ENCODE measurements at places on chromosomes 5 and 9.

DNA sequence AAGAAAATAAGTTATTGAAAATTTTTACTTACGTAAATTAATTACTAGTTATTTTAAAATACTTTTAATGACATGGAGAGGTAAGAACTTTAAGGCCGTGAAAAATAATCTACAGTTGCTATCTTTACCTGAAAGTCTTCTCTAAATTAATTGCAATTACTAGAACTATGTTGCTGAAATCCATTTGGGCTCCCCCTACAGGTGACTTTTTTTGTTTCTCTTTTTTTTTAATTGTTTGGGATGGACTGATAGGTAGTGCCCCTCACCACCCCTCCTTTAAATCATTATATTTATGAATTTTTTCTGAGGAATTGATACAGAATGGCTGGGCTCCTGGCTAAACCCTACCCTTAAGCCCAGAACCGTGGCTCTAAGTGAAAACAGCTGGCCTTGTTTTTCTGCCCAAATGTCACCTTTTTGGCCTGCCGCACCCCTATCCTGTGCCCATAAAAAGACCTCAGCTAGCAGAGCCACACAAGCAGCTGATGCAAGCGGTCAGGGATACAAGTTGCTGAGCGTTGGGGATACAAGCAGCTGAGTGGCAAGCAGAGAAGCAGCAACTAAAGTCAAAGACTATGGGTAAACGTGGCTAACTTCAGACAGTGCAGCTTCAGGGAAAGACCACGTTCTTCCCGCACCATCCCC is 315.2 kb upstream of the ACO1 start:
- no peak for DNase-seq

GRCh38 chr5:111511174-111511830 is 1.0 kb downstream of the STARD4 start:
- DNase-seq, result no peak

DNA sequence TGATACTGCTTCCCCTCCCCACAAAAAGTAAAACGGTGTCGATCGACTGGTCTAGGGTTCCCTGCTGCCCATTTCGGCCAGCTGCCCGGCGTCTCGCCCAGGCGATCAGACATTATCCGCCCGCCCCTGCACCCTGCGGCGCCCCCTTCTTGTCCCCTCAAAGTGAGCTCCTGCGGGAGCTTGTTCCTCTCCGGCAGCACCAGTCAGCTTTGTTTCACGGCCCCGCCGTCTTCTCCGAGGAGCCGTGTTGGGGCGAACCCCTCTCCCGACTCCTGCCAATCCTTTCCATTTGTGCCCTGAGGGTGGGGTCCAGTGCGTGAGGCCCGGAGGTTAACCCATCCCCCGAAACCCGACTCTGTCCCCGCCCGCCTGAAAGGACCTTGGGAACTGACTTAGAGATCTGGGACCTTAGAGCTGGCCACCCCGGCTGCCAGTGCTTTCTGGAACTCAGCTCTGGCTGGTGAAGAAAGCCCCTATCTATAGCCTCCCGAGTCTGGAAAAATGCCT is 518 bp downstream of the UBE2B start:
- peak; percentile 75 for DNase-seq

GRCh38 chr9:70561786-70562395 is 147.4 kb upstream of the KLF9 start:
- no peak for DNase-seq

DNA sequence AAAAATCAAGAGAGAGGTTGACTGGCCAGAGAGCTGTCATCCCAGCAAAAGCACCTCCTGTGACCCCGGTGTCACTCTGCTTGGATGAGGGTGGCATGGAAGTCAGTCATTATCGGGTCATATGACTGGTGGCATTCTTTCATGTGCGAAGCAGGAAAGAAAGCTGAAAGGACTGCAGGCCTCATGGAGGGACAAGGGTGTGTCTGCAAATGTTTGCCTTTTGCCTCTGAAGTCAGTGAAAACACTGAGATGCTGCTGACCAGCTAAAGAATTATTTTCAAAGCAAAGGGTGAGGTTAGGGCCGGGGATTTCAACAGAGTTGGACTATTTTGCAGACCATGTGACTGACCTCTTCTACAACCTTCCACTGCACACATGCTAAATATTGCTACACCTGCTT is 298.3 kb downstream of the CSNK1G3 start:
- no peak for DNase-seq

DNA sequence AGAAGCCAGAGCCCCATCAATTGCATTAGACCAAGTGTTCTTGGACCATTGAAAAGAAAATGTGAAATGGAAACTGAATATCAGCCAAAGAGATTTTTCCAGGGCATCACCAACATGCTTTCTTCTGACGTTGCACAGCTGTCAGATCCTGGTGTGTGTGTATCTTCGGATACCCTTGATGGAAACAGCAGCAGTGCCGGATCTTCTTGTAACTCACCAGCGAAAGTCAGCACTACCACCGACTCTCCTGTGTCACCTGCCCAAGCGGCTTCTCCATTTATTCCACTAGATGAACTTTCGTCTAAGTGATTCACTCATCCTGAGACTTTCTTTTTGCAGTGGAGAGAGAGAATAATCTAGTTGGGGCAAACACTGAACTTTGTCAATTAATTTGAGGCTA is 75.7 kb downstream of the PIP5K1B start:
- no peak for DNase-seq

DNA sequence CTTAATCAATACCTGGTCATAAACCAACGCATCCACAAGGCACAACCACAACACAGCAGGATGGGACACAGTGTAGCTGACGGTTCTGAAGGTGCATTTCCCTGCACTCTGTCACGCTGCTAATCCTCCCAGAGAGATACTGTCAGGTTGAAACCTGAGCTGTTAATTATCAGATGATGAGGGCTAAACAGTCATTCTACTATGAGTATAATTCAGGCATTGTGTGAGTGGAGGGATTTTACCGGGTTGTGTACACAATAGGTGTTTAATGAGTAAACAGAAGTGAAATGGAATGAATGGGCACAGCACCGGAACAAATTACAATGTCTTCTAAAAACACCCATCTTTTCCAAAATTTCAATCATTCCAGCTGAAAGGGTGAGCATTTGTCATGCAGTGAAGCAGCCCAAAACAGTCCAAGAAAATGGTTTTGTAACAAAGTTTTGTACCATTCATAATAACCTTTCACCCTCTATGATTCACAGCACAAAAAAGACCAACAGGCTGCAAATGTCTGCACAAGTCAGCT is 71.5 kb downstream of the ABCA1 start:
- DNase-seq, result no peak

DNA sequence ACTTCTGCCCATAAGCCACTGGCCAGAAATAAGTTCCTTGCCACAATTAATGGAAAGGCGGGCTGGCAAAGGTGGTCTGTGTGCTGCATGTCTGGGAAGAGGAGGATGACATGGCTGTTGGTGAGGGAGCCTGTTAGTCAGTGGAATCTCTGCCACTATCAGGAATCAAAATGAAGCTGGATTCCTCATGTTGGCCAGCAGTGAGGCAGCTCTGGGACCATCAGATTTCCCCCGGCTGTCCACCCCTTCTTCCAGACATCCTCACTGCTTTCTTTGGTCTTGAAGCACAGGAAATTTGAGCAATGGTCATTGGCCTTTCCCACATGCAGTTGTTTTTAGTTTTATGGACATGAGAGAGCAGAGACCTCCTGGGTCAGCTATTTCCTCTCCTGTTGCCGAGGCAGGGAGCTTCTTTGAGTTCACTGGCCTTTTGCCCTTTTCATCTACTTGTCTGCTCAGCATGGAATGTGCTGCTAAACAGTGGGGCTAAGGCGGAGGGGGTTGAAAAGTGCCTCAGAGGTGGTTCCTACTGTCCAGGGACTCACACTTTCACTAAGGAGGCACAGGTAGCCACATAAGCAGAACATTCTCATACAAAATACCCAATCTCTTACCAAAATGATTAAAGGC is 34.8 kb upstream of the NEURL1B start:
- DNase-seq, result no peak

GRCh38 chr5:17257705-17258273 is 40.4 kb downstream of the BASP1 start:
- no peak for DNase-seq

DNA sequence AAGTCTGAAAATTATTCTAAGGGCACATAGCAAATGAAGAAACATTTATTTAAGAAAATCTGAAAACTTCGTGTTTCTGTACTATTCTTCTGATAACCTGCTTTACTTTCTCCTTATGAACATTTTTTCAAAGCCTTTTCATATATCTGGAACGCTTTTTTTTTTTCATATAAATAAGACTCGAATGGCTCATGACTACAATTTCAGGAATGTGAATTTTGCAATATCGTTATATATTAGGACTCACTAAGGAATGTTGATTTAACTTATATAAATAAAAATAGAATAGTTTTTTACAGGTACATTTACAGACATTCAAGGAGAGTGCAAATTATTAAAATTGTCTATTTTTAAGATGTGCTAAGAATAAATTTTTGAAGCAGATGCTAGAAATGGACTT is 42.9 kb downstream of the GPBP1 start:
- no peak for DNase-seq

DNA sequence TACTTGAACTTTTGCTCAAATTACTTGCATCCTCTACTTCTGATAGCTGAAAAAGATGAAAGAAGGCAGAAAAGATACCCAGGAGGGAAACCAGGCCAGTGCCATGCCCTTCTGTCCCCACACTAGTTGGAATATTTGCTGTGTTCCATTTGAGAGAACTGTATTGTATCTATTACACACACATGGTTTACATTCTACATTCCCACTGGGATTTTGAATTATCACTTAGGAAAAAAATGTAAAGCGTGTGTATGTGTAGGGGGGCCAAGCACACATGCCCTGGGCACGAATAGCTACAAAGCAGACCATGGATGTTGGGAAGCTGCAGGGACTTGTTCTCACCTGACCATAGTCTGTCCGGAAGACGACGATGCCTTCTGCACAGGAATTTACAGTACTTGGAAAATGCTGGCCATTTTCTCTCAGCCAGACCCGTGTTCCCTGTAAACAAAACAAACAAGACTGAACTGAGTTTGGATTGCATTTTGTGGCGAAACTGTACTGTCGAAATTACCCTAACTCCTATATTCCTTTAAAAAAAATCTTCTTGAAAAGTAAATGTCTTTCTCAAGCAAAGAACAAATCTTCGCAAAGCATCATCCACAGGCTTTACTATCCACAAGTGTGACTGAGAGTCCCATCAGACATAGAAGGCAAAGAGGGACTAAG is 58.7 kb downstream of the MYO10 start:
- no peak for DNase-seq

- no peak for DNase-seq
Measured at GRCh38 chr9:105421154-105421553, 26.7 kb upstream of the FSD1L start.

DNA sequence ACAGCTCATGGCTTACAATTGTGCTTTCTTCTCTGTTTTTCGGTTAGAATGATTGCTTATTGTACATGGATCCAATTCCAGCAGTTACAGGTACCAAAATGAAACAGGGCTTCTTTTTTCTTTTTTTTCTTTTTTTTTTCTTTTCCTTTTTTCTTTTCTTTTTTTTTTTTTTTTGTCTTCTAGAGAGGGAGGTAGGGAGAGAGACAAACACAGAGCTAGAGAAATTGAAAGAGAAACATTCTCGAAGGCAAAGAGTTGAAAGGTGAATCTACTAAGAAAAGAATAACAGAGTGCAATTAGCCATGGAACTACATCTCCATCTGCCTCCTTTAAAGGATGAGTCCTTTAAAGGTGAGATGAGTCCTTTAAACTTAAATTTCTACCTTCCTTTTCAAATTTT is 1.0 kb upstream of the EDIL3 start:
- DNase-seq, result no peak

DNA sequence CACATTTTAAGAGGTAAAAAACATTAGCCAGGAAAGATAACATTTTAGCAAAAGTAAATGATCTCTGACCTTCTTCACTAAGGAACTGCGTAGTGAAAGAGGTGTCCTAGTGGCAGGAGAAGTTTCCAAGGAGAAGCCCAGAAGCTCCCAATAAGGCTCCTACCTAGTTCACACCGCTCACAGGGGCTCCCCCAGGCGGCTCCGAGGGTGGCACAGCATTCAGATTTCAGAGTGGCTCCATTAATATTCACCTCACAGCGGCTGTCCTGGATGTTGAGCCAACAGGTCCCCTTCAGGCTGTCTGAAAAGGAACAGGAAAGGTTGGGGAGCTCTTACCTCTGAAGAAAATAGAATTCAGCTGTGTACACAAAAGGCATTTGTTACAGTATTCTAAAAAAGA is 187.3 kb downstream of the FBN2 start:
- DNase-seq, result no peak

DNA sequence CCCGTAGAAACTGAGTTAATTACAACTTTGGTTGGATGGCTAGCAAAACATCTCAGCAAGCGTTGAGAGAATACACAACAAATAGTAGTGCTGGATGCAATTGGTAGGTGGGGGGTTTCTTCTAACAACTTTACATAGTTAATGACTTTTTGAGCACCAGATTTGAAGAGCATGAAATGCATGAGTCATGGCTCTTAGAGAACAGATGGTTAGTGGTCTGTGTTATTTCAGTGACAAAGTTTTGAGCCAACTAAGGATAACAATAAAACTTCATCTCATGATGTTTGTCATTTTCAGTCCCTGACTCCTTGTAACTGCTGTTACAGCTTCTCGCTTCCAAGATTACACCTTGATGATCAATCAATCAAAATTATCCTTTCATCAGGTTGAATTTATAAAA is 399.0 kb upstream of the BRINP1 start:
- DNase-seq, result no peak

- DNase-seq, result peak; percentile 72
Measured at GRCh38 chr5:78569441-78569840, 79.1 kb downstream of the LHFPL2 start.

DNA sequence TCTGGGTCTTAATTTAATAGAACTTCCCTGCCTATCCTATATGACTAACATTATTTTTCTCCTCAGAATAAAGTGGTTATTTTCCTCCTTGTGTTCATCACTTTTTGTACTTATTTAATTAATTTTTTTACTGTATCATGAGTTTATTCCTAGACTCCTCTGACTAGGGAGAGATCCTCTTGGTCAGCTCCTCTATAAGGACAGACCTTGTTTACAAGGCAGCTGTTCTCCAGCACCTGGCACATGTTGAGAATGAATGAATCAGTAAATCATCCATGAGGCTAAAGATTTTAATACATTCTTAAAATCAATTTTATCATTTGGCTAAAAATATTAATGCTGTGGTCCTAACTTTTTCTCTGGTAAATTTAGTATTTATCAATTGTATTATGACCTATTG is 139.8 kb downstream of the NUDT12 start:
- no peak for DNase-seq

DNA sequence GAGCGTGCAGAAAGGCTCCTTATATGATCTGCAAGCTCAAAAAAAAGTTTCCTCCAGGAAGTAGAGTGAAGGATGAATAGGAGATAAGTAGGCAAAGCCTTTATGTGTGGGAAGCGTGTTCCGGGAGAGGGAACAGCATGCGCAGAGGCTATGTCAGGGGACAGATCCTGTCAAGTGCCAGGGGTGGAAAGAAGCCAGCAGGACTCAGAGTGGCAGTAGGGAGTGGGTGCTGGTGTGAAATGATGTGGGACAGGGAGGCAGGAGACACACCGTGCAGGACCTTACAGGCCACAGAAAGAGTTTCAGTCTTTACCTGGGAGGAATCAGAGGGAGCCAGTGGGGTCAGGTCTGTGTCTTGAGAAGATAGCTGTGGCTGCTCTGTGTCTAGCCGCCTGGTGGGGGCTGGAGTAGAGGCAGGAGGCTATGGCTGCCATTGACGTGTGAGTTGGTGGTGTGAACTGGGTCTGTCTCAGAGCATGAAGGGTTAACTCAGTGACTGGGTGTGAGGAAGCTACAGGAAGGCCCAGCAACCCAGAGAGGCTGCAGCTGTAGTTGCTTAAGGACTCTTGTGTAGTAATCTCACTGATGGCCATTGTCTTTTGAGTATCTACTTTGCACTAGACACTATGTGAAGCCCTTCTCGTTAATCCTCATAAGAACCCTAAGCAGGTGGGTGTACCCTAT is 71.3 kb downstream of the PPARGC1B start:
- no peak for DNase-seq
